ENCODE measurements at places on chromosomes 5 and 9.

- DNase-seq, result no peak
These were observed 66.6 kb downstream of the ANKHD1 start for GRCh38 chr5:140468188-140468587.

DNA sequence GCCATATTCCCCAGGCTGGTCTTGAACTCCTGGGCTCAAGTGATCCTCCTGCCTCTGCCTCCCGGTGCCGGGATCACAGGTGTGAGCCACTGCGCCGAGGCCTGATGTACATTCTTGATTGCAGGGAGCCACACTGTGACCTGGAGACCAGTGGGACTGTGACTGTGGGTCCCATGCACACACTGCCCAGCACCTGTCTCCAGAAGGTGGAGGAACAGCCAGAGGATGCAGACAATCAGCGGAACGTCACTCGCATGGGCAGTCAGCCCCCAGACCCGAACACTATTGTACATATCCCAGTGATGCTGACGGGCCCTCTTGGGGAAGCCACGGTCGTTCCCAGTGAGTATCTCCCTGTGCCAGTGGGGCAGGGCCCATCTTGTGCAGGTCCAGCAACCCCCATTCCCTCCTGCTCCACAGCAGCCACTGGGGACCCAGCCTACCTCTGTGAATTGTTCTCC is 147.3 kb downstream of the CACNA1B start:
- DNase-seq, result no peak

- DNase-seq, result no peak
These were observed 9.9 kb downstream of the SEPTIN8 start for GRCh38 chr5:132767150-132767549.

DNA sequence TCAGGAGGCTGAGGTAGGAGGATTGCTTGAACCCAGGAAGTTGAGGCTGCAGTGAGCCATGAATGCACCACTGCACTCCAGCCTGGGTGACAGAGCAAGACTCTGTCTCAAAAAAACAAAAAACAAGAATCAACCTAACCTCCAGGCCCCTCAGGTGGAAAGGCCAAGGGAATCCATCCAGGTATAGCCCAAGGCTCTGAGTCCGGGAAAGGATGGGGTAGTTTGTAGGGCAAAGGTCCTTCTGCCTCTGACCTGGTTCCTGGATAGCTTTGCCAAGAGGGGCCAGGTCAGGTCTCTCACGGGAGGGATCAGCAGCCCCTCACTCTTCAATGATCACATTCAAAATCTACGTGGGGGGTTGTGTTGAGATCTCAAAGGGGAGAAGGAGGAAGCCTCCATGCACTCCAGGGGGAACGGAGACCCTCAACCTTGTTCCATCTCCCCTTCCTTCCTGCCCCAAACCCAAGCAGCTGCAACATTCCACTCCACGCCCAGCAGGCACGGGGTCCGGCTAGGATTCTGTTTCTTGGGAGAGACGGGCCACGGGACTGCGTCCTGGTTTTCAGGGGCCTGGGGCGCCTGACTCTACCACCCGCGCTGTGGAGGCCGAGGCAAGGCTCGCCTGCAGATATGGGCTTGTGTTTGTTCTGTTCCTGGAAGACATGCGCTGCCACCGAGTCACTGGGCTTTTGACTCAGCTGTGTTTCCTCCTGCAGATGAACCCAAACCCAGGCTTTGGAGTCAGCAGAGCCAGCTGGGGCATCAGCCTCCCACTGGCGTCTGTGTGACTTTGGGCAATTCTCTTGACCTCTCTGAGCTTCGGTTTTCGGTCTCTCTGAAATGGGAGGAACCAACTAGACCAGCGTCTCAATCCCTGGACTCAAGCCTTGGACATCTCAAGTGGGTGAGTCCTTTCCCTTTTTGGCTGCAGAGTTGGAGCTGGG is 35.5 kb downstream of the PLPP7 start:
- DNase-seq, result no peak

DNA sequence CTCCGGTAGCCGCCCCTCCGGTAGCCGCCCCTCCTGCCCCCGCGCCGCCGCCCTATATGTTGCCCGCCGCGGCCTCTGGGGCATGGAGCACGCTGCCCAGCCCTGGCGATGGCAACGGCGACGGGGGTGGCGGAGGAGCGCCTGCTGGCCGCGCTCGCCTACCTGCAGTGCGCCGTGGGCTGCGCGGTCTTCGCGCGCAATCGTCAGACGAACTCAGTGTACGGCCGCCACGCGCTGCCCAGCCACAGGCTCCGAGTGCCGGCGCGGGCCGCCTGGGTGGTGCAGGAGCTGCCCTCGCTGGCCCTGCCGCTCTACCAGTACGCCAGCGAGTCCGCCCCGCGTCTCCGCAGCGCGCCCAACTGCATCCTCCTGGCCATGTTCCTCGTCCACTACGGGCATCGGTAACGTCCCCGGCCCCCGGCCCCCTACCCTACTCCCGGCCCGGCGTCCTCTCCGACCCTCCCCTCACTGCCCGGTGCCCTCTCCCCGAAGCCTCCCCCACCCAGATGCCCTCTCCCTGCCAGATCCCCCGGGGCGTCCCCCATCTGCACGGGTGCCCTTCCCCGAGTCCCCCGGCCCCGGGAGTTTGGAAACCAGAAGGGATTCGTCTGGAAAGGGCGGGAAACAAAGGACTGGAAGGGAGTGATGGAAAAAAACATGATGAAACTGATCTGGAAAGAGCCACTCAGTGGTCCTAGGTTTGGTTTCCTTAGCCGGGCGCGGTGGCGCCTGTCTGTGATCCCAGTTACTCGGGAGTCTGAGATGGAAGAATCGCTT is 417 bp downstream of the SRD5A1 start:
- DNase-seq, result no peak

GRCh38 chr5:176837707-176838115 is 27.4 kb downstream of the UNC5A start:
- no peak for DNase-seq

DNA sequence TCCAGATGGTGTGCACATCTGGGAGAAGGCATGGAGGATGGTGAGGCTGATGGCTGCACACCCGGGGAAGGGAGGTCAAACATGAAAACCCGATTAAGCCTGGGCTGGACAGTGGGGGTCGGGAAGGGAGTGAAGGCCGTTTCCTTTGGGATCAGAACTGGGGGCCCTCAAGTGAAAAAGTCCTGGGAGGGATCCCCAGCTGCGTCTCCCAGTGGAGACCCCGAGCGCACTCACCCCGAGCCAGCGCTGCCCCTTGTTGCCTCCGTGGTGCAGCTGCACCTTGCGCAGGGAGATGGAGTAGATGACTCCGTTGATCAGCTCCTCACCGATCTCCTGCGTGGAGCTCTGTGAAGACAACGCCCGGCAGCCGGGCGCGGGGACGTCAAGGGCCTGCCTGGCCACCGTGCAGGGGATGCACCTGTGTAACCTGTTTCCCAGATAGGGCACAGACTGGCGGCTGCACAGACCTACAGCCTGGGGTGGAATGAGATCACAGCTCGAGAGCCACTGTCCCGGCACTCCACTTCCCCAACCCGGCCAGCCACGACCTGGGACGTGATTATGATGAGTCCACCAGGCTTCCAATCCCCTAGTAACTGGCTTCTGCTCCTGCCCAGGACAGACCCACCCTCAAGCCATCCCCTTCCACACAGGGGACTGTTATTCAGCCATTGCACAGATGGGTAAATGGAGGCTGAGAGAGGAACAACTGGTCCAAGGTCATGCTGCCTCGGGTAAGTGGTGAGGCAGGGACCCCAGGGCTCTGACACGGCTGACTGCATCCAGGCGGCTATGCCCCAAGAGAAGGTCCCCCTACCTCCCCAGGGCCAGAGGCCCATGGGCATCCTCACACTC is 9.0 kb downstream of the RALGDS start:
- no peak for DNase-seq

- DNase-seq, result no peak
These were observed 46.9 kb downstream of the ARHGEF37 start for GRCh38 chr5:149628221-149628620.

DNA sequence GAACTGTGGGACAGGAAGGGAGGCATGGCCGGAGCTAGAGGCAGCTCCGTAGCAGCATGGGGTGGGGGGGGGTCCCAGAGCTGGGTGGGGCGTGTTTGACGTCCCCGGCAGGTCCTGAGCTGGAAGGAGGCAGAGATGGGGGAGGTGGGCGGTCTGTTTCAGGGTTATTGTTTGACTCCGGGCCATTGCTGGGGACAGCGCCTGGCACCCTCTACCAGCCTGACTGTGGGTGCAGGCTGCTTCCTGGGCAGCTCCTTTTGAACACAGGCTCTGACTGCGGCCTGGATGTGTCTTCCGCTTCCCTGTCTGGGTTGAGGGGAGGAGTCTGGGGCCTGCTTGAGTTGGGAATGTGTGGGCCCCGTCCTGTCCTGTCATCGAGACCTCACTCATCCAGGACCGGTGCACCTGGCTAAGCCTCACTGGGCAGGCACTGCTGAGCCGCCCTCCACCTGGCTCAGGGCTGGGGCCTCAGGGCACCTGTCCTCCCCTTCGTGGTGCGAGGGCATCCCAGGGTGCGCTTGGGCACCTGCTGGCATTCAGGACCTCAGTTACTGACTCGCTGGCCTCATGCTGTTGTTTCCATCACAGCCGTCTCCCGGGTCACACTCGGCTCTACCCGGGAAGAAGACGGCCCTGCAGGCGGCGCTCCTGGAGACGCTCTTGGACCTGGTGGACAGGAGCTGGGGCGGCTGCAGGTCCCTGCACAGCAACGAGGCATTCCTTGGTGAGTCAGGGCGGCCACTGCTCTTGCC is 26.5 kb downstream of the CEP72 start:
- DNase-seq, result no peak
